ENCODE measurements at places on chromosomes 2 and 18.

GRCh38 chr2:181887045-181887444 is 4.5 kb upstream of the ITPRID2 start:
- no peak for DNase-seq

GRCh38 chr2:39881494-39881893 is 102.4 kb upstream of the THUMPD2 start:
- no peak for DNase-seq

- no peak for DNase-seq
Observed at GRCh38 chr2:113274432-113274831, 4.3 kb downstream of the PAX8 start.

GRCh38 chr18:9947248-9947647 is 33.4 kb downstream of the VAPA start:
- no peak for DNase-seq
